Renal cortical epithelial cell (primary cell): ENCODE measurements at places on chromosomes 3 and 15. TPM values are rescaled to one million over a fixed set of nuclear protein-coding genes. Genes with fewer than 3 reads are reported as not detected.
A peak's percentile ranks its signal among the peaks of the same experiment; 100 is the strongest.

DNA sequence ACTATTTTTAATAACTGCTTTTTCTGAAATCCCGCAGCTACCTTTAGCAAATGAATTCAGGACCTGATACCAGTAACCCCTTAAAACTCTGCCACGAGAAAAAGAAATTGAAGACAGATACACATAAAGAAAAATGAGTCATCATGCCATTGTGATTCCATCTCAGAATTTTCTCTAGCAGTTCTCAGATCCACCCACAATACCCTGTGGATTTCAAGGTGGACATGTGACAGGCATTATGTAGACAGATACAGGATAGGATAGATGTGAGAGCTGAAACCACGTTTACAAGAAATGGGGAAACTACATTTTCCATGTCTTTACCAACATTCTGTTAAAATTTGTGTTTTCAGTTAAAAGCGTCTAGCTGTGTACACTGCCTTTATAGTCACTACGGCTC, 291.9 kb upstream of the NR2F2 start:
- DNase-seq = peak; percentile 37

DNA sequence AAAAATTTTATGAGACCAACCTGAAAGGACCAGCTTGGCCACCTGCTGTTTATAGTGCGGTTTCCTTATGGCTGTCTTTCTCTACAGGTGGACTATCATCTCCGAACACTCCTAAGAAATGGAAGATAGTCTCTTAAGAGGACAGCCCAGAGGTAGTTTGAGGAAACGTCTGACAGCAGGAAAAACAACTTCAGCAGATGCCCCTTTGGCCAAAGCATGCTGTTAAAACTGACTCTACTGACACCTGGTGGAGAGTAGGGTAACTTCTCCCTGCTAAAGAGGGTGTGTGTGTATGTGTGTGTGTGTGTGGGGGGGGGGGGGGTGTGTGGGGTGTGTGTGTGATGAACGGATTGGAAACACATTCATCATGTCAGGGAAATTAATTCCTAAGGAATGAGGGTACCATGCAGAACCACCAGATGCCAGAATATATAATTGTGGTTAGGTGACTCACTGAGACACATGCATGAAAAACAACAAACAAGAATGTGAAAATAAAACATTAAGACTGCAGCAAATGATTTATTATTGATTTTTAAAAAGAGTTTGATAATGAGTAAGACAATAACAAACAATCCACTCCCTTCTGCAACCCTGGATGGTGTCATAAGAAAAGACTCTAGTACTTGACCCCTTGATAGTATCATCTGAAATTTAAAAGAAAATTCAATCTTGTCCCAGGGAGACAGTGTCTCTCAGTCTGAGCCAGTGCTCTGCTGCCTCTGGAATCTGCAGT, 256.5 kb downstream of the THRB start:
- peak; percentile 96 for DNase-seq

DNA sequence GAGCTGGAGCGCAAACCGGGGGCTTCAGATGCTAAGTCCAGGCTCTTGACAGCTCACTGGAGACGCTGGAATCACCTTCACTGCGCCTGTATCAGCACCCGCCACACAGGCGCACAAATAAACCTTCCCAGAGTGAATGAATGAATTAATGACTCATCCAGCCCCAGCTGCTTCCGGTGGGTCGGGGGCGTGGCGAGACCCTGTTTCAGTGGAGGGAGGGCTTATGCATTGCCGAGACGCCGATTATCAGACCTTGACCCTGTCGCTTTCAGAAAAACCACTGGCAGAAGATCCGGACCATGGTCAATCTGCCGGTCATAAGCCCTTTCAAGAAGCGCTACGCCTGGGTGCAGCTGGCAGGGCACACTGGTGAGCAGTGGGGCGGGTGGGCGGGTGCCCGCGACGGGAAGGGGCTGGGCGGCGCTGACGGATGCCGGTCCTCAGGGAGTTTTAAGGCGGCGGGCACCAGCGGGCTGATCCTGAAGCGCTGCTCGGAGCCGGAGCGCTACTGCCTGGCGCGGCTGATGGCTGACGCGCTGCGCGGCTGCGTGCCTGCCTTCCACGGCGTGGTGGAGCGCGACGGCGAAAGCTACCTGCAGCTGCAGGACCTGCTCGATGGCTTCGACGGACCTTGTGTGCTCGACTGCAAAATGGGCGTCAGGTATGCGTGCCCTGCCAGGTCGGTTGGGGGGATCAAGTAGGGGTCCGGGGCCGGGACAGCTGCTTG, 7.7 kb downstream of the ITPKA start:
- DNase-seq = peak; percentile 52

DNA sequence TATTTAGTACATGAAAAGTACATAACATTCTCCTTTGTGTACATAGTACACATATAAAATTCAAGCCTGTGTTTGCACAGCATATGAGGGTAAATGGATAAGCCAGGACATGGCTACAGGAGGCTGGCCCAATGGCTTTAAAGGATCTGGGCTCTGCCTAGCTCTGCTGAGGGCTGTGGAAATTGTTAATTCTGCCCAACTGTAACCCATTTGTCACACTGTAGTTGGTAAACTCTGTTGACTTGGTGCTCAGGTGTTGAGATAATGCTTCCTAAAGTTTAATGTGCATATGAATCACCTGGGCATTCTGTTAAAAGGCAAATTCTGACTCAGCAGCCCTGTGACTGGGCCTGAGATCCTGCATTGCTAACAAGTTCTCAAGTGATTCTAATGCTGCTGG, 196.5 kb upstream of the ZPLD1 start:
- DNase-seq = peak; percentile 90

DNA sequence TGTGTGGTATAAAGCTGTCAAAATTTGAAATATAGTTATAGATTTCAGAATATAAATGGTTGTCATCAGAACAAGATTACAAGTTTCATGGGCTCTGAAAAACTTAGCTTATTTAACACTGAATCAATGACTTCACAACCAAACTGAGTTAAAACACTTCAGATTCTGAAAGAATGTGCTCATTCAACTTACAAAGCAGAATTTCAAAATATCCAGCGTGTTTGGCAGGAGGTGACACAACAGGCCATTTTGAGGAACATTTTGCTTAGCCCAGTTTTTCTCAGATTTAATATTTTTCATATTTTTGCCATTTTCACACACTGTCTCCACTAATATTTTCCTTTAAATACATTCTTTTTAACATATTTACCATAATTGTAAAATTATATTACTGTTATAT, 781.1 kb downstream of the TUSC7 start:
- no peak for DNase-seq

- no peak for DNase-seq
Measured at GRCh38 chr3:129687586-129688125, 81.2 kb upstream of the PLXND1 start.

GRCh38 chr3:180359061-180359952, 242.7 kb upstream of the TTC14 start:
- DNase-seq = no peak

Gene ERC2
- total RNA-seq = 3.1 and 6.2 TPM in 2 replicates

Gene TRH
- not detected in 2 replicates for total RNA-seq
